HCT116 (cell line): ENCODE measurements at places on chromosomes 5 and 9. TPM values are rescaled to one million over a fixed set of nuclear protein-coding genes. Genes with fewer than 3 reads are reported as not detected.

- DNase-seq: no peak
These were observed 369.9 kb downstream of the DNAH5 start for GRCh38 chr5:13574574-13574973.

Gene LEAP2
- 1.2 TPM for total RNA-seq

- no peak for DNase-seq
These were observed 22.4 kb upstream of the NREP start for GRCh38 chr5:111779260-111779921.

DNA sequence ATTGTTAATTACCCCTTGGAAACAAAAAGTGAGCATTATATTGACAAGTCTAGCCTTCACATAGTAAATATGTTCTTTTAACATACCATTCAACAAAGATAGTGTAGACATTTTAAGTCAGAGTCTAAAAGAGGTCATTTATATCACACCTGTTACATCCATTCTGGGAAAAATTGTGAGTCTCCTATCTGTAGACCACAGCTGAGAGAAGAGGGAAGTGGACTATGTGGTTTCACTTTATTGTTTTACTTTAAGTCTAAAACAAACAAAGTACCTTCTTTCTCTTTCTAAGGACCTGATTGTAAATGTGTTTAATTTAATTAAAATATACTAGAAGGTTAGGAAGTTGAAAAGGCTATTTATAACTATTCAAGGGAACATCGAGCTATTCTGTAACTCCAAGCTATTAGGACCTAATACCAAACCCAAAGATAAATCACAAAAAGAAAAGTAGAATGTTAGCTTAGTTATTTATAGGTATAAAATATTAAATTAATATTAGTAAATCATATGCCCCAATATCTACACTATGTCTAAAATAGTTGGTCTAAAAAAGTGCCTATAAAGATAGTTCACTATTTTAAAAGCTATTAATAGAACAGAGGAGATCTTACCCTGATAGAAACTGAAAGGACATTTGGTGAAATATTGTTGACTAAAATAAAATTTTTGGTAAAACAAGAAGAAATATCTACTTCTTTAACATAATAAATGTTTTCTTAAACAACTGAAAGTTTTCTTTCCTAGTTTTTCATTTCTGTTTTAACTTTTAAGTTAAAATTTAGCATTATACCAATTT is 134.9 kb downstream of the TMEM167A start:
- no peak for DNase-seq

DNA sequence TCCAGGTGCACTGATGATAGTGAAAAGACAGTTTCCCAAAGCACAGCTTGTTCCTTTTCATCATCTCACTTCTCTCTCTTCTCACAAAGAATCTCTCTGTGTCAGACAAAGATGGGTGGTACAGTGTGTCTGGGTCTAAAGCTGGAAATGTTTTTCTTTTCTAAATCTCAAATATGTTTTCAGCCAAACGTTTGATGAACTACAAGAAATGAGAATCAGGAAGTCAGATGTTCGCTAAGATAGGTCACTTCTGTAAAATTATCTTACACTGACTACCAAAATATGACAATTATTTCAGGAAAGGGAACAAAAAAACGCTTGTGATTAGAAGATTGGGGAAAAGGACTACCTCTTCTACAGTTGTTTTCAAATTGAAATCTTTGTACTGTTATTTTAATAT is 708.8 kb downstream of the PTPRD start:
- DNase-seq: no peak

- DNase-seq: no peak
These were observed 26.1 kb downstream of the PWWP2A start for GRCh38 chr5:160092960-160093707.

- no peak for DNase-seq
These were observed 67.4 kb downstream of the CTSL start for GRCh38 chr9:87793292-87793691.

Gene COQ4
- 45.8 TPM for total RNA-seq

Gene SPEF2
- 4.6 TPM for total RNA-seq

DNA sequence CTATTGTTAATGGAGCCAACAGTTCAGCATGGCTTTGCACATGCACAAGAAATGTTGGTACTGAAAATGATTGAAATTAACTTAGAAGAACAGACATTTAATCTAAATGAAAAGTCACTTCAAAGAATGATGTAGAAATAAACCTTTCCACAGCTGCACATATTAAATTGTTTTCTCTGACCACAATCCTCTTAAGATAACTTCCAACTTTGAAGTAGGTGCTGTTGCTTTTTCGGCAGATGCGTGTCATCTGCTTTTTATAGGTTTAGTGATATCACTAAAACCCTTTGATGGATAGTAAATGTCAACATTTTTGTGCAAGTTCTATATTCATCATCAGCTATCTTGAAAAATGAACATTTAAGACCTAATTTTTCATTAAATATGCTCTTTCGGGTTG is 25.3 kb upstream of the SLC1A3 start:
- DNase-seq: no peak

Gene NXNL2
- total RNA-seq: 0.86 TPM

Gene MCTP1
- total RNA-seq: 0.44 TPM

Gene TRPM6
- total RNA-seq: 0.44 TPM

DNA sequence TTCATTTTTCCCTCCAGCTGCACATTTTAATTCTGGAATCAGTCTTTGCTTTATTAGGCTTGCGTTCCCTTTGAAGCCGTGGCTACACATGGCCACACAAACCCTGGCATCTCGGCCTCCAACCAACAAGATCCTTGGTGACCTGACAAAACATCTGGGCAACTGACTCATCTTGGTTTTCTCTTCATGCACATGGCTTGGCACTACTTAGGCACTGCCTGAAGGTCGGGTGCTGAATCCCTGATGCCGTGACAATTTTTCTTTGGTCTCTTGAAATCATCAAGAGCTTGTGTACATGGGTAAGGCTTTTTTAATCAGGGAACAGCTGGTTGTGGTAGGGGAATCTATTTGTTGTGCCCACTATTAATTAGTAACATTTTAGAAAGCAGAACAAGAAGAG is 16.0 kb upstream of the PAPPA start:
- no peak for DNase-seq

Gene DIPK1B
- 15.6 TPM for total RNA-seq

DNA sequence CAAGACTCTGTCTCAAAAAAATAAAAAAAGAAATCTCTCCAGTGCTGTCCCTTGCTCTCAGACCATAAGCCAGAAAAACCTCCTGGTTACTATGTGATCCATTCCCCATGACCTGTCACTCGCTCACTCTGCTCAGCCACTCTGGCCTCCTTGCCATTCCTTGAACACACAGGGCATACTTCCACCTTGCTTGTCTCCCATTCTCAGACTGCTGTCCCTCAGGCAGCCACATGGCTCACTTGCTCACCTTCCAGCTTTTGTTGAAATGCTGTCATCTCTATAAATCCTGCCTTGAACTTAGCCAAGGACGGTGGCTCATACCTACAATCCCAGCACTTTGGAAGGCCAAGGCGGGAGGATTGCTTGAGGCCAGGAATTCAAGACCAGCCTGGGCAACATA is 82.9 kb downstream of the UGCG start:
- no peak for DNase-seq

GRCh38 chr9:112166176-112167140 is 8.6 kb downstream of the SUSD1 start:
- no peak for DNase-seq

- DNase-seq: no peak
These were observed 167.9 kb upstream of the CD180 start for GRCh38 chr5:67364381-67364970.

Gene SPINK6
- total RNA-seq: not detected

Gene FOXD4L6
- 0.54 TPM for total RNA-seq

Gene ADAMTS16
- 2.4 TPM for total RNA-seq

DNA sequence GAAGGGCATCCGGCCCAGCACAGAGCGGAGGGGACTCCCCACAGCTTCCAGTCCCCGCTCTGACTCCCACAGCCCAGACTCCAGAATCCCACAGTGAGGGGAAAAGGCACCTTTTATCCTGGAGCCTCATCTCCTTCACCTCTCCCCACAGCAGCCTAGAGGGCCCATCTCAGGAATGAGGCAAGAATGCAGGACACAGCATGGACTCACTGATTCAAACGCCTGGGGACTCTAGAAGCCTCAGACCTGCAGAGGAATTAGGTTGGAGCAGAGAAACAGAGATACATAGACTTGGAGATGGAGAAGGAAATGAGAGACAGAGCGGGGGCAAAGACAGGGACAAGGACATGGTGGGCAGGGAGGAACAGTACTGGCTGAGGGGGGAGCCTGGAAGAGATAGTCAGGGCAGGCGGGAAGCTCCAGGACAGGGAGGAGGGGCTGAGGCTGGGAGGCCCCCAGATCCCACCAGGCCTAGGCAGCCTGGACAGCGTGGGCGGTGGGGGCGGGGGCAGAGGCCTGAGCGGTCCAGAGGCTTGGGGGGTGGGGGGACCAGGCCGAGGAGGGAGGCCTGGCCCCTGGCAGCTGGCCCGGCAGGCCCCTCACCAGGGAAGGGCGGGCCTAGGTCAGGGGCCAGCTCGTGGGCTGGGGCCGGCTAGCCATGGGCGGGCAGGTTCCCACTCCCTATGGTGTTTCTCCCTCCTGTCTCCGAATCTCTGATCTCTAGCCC is 15.8 kb downstream of the CNTFR start:
- no peak for DNase-seq

- DNase-seq: no peak
These were observed 664.9 kb upstream of the WWC1 start for GRCh38 chr5:167626341-167627123.

DNA sequence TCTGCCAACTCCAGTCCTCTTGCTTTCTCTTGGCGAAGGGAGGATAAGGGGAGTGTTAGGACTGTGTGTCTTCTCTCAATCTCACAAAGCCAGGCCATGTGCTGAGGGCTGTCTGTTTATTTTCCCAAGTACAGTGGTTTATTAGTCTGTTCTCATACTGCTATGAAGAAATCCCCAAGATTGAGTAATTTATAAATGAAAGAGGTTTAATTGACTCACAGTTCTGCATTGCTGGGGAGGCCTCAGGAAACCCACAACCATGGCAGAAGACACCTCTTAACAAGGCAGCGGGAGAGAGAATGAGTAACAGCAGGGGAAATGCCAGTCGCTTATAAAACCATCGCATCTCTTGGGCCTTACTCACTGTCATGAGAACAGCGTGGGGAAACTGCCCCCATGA is 36.2 kb upstream of the CKS2 start:
- no peak for DNase-seq

- no peak for DNase-seq
These were observed 58.1 kb downstream of the ALDH7A1 start for GRCh38 chr5:126536874-126537273.

- DNase-seq: no peak
These were observed 47.8 kb downstream of the SLC1A1 start for GRCh38 chr9:4538107-4538506.

Gene CERCAM
- total RNA-seq: 27.0 TPM
